ENCODE measurements at places on chromosomes 1 and 21. TPM values are rescaled to one million over a fixed set of nuclear protein-coding genes. Genes with fewer than 3 reads are reported as not detected.

DNA sequence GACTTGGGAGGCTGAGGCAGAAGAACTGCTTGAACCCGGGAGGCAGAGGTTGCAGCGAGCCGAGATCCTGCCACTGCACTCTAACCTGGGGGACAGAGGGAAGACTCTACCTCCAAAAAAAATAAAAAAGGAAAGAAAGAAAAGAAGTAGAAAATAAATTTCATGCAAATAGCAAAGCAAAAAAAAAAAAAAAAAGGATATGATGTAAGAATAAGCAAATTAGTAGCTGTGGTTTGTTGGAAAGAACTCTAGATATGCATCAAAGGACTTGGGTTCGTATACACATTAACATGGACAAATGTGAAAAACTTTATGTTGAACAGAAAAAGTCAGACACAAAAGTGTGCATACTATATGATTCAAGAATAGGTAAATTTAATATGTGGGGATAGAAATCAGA is 11.9 kb downstream of the WASF2 start:
- H3K4me3 ChIP-seq, result no peak overlapping the region
- H3K27me3 ChIP-seq, result no peaks in the 10 kb centered on the region
- DNase-seq, result no peak
- H3K36me3 ChIP-seq, result no peaks in the 10 kb centered on the region

DNA sequence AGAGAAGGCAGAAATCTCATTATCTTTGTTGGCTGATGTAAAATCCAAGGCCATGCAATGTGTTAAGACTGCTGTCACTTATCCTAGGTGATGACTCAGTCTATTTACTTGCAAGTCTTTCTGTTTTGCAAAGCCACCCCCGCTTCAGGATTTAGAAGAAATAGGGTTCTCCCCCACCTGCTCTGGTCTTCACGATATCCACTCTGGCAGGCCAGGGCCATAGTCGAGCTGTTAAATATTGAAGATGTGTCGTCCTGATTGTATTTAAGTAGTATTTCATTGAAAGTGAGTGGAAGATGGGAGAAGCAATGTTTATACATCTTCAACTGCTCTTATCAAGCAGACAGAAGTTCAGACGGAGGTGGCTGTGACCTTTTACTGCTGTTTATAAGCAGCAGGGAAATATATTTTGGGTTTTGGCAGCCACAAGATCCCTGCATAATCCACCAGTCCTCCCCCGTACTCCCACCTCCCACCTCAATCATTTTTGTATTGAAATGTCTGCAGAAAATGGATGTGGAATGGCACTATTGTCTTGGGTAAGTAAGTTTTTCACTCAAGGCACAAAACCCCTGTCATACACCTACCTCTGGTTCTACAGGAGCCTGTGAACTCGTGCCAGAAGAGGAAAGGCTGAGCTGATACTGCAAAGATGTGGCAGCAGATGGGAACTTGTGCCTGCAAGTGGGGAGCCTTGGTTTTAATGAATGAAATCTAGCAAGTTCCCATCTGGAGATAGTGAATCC is 117.4 kb downstream of the MRPS6 start:
- H3K27ac ChIP-seq, result no peak overlapping the region
- no peaks in the 10 kb centered on the region for H3K4me1 ChIP-seq
- no peak for DNase-seq
- H3K4me3 ChIP-seq, result no peak overlapping the region
- H3K27me3 ChIP-seq, result no peaks in the 10 kb centered on the region

DNA sequence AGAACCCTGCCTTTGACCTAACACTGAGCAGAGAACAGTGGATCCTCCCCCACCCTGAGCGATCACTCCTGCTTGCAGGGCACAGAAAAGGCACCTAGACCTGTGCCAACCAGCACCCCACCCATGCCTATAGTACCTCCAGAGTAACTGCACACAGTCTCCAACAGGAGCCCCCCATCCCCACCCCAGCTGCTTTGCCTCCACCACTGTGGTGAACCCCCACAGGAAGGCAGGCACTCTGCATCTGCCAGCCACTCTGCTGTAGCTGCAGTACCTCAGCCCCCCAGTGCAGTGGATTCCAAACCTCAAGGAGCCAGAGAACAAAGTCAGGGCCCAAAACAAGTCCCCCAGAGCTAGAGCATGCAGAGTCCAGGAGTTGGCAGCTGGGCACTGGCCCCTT is 10.7 kb downstream of the SPATC1L start:
- H3K27ac ChIP-seq, result no peak overlapping the region
- H3K27me3 ChIP-seq, result no peaks in the 10 kb centered on the region
- H3K4me1 ChIP-seq, result no peaks in the 10 kb centered on the region
- no peak overlapping the region for H3K4me3 ChIP-seq
- H3K36me3 ChIP-seq, result no peaks in the 10 kb centered on the region

GRCh38 chr1:165152727-165153126 is 203.8 kb downstream of the LMX1A start:
- H3K36me3 ChIP-seq, result no peaks in the 10 kb centered on the region
- H3K27me3 ChIP-seq, result no peaks in the 10 kb centered on the region
- H3K4me3 ChIP-seq, result no peak overlapping the region
- no peak for DNase-seq

Gene COL8A2
- total RNA-seq, result 15.2 TPM

Gene NMNAT2
- total RNA-seq, result 2.5 TPM

- H3K4me1 ChIP-seq, result no peaks in the 10 kb centered on the region
- no peak overlapping the region for H3K27ac ChIP-seq
- no peaks in the 10 kb centered on the region for H3K36me3 ChIP-seq
- DNase-seq, result no peak
- H3K4me3 ChIP-seq, result no peak overlapping the region
Measured at GRCh38 chr1:71184410-71184809, 103.6 kb upstream of the ZRANB2 start.

DNA sequence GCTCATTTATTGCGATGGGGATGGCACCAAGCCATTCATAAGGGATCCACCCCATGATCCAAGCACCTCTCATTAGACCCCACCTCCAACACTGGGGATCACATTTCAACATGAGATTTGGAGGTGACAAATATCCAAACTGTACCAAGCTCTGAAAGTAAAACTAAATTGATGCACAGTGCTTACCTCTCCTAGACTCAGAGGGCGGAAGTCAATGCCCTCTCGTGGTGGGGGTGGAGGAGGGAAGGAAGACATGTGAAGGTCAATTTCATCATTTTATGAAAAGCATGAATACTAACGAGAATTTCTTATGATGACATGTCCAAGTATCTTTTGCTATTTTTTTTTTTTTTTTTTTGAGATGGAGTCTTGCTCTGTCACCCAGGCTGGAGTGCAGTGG is 120.0 kb downstream of the PGBD5 start:
- H3K27ac ChIP-seq, result no peak overlapping the region
- peaks cover 9% of the 10 kb centered on the region for H3K4me1 ChIP-seq
- H3K27me3 ChIP-seq, result peaks cover 4% of the 10 kb centered on the region
- H3K4me3 ChIP-seq, result no peak overlapping the region
- DNase-seq, result no peak
- H3K36me3 ChIP-seq, result no peaks in the 10 kb centered on the region

Gene KDF1
- not detected for total RNA-seq

Gene BRDT
- not detected for total RNA-seq

- H3K27me3 ChIP-seq, result peaks cover 5% of the 10 kb centered on the region
- no peaks in the 10 kb centered on the region for H3K36me3 ChIP-seq
- peak overlapping the region; percentile 52 for H3K4me3 ChIP-seq
- H3K4me1 ChIP-seq, result peaks cover 20% of the 10 kb centered on the region
- DNase-seq, result peak; percentile 99
Measured at GRCh38 chr21:45454926-45455673, 50.1 kb downstream of the COL18A1 start.

- no peaks in the 10 kb centered on the region for H3K4me1 ChIP-seq
- H3K27ac ChIP-seq, result no peak overlapping the region
- no peak overlapping the region for H3K4me3 ChIP-seq
- no peaks in the 10 kb centered on the region for H3K36me3 ChIP-seq
- DNase-seq, result no peak
Measured at GRCh38 chr21:15415541-15416261, 314.1 kb upstream of the USP25 start.

GRCh38 chr21:44054710-44055109 is 42.6 kb downstream of the TRAPPC10 start:
- peak overlapping the region; percentile 68 for H3K27ac ChIP-seq
- no peaks in the 10 kb centered on the region for H3K27me3 ChIP-seq
- DNase-seq, result peak; percentile 77
- peaks cover 42% of the 10 kb centered on the region for H3K4me1 ChIP-seq
- no peak overlapping the region for H3K4me3 ChIP-seq

- peak; percentile 78 for DNase-seq
- peaks cover 11% of the 10 kb centered on the region for H3K4me1 ChIP-seq
- H3K27me3 ChIP-seq, result no peaks in the 10 kb centered on the region
- no peak overlapping the region for H3K4me3 ChIP-seq
Measured at GRCh38 chr1:183926983-183927382, 110.5 kb downstream of the COLGALT2 start.

Gene ATP6V1G3
- 0.36 TPM for total RNA-seq

Gene S100A10
- 103 TPM for total RNA-seq

DNA sequence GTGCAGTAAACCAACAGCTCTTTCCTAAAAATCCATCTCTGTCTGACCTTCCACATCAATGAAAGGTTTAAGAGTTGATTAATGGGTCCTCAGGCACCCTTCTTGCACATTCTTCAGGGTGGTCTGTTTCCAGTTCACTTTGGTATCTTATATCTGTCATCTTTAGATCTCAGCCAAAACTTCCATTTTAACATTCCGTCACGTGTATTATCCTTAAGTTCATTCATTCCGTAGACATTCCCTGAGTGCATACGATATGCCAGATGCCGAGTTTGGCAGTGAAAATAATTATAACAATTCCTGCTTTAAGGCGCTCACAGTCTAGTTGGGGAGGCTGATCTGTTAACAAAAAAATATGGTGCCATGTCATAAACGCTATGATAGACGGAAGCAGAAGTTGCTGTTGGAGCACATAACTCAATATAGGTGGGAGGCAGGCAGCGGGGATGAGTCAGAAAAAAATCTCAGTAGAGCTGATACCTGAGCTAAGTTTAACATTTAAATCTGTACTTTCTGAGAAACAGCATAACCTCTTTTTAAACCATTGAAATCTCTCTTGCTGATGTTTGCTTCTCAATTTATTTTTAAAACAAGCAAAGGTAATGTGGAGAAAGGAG is 59.6 kb upstream of the HOOK1 start:
- no peak for DNase-seq
- H3K36me3 ChIP-seq, result no peaks in the 10 kb centered on the region
- H3K4me3 ChIP-seq, result no peak overlapping the region
- no peak overlapping the region for H3K27ac ChIP-seq
- no peaks in the 10 kb centered on the region for H3K27me3 ChIP-seq

DNA sequence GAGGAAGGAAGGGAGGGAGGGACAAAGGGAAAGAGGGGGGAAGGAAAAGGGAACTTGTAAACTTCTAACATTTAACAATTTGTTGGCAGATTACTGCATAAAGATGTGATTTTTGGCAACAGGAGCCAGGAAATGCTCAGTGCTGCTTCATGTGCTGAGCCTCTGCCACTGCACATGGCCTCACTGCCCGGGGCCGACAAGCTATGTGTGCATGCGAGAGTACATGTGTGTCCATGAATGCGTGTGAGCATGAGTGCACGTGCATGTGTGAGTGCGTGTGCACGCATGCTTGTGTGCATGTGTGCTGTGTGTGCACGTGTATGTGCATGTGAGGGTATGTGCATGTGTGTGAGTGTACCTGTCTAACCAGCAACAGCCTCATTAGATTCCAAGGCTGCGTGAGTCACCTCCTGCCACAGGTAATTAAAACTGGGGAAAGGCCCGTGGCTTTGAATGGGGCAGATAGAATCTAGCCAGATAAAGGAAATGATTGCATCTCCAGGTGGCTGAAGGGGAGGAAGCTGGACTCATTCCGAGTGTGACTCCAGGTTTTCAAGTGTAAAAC is 41.4 kb upstream of the TSPEAR start:
- peak; percentile 90 for DNase-seq
- H3K4me1 ChIP-seq, result no peaks in the 10 kb centered on the region
- H3K27me3 ChIP-seq, result peaks cover 9% of the 10 kb centered on the region
- H3K36me3 ChIP-seq, result no peaks in the 10 kb centered on the region

- H3K27me3 ChIP-seq, result peaks cover 20% of the 10 kb centered on the region
- H3K27ac ChIP-seq, result no peak overlapping the region
- peaks cover 12% of the 10 kb centered on the region for H3K4me1 ChIP-seq
- no peak overlapping the region for H3K4me3 ChIP-seq
Measured at GRCh38 chr1:156874572-156875340, 14.1 kb downstream of the NTRK1 start.

Gene CNR2
- not detected for total RNA-seq

- no peaks in the 10 kb centered on the region for H3K4me1 ChIP-seq
- DNase-seq, result no peak
- no peak overlapping the region for H3K4me3 ChIP-seq
- H3K27ac ChIP-seq, result no peak overlapping the region
- no peaks in the 10 kb centered on the region for H3K36me3 ChIP-seq
Measured at GRCh38 chr1:14611792-14612191, 13.3 kb downstream of the KAZN start.

Gene APH1A
- total RNA-seq, result 118 TPM

Gene TNFRSF18
- not detected for total RNA-seq

DNA sequence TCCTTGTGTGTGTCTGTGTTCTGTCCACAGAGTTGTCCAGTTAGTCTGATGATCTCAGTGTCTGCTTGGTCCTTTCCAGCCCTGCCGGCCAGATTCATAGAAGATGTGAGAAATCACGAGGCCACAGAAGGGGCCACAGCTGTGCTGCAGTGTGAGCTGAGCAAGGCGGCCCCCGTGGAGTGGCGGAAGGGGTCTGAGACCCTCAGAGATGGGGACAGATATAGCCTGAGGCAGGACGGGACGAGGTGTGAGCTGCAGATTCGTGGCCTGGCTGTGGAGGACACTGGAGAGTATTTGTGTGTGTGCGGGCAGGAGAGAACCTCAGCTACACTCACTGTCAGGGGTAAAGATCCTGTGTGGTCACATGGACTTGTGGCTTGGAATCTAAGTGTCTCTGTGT is 95.8 kb downstream of the OBSCN start:
- H3K27ac ChIP-seq, result no peak overlapping the region
- no peaks in the 10 kb centered on the region for H3K36me3 ChIP-seq
- DNase-seq, result no peak
- H3K4me1 ChIP-seq, result no peaks in the 10 kb centered on the region

GRCh38 chr1:85326336-85326735 is 49.9 kb upstream of the BCL10 start:
- no peaks in the 10 kb centered on the region for H3K27me3 ChIP-seq
- H3K4me1 ChIP-seq, result peaks cover 89% of the 10 kb centered on the region
- DNase-seq, result no peak
- H3K4me3 ChIP-seq, result no peak overlapping the region
- H3K27ac ChIP-seq, result peak overlapping the region; percentile 53

Gene GBP5
- under 0.01 TPM for total RNA-seq

Gene PCBP3
- total RNA-seq, result 1.1 TPM

- DNase-seq, result peak; percentile 93
- no peaks in the 10 kb centered on the region for H3K4me1 ChIP-seq
- H3K4me3 ChIP-seq, result no peak overlapping the region
- no peaks in the 10 kb centered on the region for H3K27me3 ChIP-seq
Measured at GRCh38 chr1:154943649-154944400, 7.3 kb upstream of the PMVK start.
